Stomach (tissue), 19 donors: ENCODE measurements at places on chromosomes 4 and X. TPM values are rescaled to one million over a fixed set of nuclear protein-coding genes. Genes with fewer than 3 reads are reported as not detected.

DNA sequence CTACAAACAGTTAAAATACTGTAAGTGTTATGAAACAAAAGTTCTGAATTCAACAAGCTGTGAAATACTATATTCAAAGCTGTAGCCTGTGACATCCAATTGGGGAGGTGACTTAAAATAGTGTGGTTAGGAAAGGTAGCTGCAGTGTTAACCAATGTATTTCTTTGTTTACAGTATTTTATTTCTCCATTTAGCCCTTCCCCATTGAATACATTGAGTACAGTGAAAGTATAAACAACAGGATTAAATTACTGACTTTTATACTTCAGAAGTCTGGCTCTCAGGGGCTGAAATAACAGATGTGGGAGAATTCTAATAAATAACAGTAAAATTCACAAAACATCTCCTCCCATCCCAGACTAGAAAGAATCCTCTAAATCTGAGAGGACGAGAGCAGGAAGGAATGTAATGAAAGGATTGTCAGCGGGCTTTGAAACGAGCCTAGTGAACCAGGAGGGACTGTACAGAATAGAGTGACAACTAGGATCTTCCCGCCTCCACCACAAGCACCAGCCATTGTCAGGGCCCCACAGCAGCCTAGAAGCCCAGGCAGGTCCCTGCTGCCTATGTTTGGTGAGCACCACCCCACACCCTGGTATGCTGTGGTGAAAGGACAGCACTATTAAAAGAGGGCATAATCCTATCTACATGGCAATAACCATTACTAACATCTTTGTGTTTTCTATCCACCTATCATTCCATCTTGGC, 73.7 kb downstream of the SPCS3 start:
- H3K27me3 ChIP-seq = no peaks in the 10 kb centered on the region
- DNase-seq = no peak
- no peak overlapping the region for H3K27ac ChIP-seq
- H3K36me3 ChIP-seq = no peaks in the 10 kb centered on the region
- H3K4me1 ChIP-seq = no peaks in the 10 kb centered on the region

GRCh38 chrX:13373431-13374187, 53.8 kb upstream of the ATXN3L start:
- H3K27me3 ChIP-seq = no peaks in the 10 kb centered on the region
- no peak overlapping the region for H3K27ac ChIP-seq
- H3K4me3 ChIP-seq = no peak overlapping the region
- H3K4me1 ChIP-seq = no peaks in the 10 kb centered on the region
- no peak for DNase-seq

GRCh38 chr4:179344861-179345260, 1902.6 kb upstream of the AGA start:
- no peaks in the 10 kb centered on the region for H3K36me3 ChIP-seq
- no peaks in the 10 kb centered on the region for H3K4me1 ChIP-seq
- no peaks in the 10 kb centered on the region for H3K27me3 ChIP-seq
- H3K27ac ChIP-seq = no peak overlapping the region
- DNase-seq = no peak

GRCh38 chr4:124061413-124061812, 651.1 kb downstream of the ANKRD50 start:
- H3K27ac ChIP-seq = peak overlapping the region; percentile 36
- H3K4me1 ChIP-seq = peaks cover 18% of the 10 kb centered on the region
- H3K4me3 ChIP-seq = no peak overlapping the region
- no peak for DNase-seq

- H3K27ac ChIP-seq = no peak overlapping the region
- H3K4me1 ChIP-seq = peaks cover 19% of the 10 kb centered on the region
- H3K27me3 ChIP-seq = no peaks in the 10 kb centered on the region
- peak; percentile 58 for DNase-seq
- H3K36me3 ChIP-seq = no peaks in the 10 kb centered on the region
Measured at GRCh38 chr4:184978211-184978610, 40.1 kb upstream of the HELT start.

DNA sequence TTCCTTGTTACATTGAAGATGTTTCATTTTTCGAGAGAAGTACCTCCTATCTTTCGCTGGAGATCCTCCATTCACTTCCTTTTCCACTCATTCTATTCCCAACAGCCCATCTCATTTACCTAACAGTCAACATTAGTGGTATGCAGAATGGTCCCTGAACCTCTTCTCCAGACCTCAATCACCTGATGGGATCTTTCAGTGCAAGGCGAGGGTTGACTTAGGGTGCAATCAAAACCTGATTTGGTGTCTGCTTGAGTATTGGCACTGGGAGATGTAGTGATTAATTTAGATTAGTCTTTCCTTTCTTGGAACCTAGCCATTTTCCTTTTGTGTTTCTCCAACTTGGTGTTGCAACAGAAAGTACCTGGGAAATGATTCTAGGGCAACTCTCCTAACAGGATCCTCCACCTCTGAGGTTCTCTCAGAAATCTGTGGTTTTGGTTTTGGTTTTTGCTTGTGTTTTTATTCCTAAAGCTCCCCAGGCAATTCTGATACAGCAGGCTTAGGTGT, 18.4 kb downstream of the DDX3X start:
- no peak for DNase-seq
- H3K27me3 ChIP-seq = no peaks in the 10 kb centered on the region
- peaks cover 38% of the 10 kb centered on the region for H3K36me3 ChIP-seq
- no peak overlapping the region for H3K4me3 ChIP-seq

DNA sequence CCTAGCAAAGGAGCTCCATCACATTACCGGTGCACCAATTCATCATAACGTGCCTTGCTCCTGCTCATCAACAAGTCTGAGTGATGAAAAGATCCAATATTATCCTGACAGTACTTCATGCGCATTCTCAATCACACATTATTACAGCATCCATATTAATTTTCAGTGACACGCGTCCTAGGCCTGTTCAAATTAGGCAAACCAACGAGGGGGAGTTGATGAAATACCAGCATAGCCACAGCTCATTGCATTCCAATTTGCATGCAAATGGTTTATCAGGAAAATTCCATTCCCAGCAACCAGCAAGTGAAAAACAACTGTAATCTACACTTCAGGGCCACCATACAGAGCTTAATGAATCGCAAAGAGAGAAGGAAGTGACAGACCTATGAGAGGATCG, 236.9 kb downstream of the DCLK2 start:
- no peaks in the 10 kb centered on the region for H3K4me1 ChIP-seq
- H3K27ac ChIP-seq = no peak overlapping the region
- H3K36me3 ChIP-seq = peaks cover 14% of the 10 kb centered on the region

GRCh38 chr4:4203688-4204400, 22.9 kb downstream of the OTOP1 start:
- H3K27me3 ChIP-seq = no peaks in the 10 kb centered on the region
- no peak overlapping the region for H3K27ac ChIP-seq
- DNase-seq = no peak
- no peak overlapping the region for H3K4me3 ChIP-seq

- H3K27me3 ChIP-seq = no peaks in the 10 kb centered on the region
- no peaks in the 10 kb centered on the region for H3K4me1 ChIP-seq
- no peaks in the 10 kb centered on the region for H3K36me3 ChIP-seq
- no peak for DNase-seq
Measured at GRCh38 chr4:33485111-33485510, 2759.2 kb downstream of the ARAP2 start.

GRCh38 chr4:80309294-80310004, 26.1 kb upstream of the CFAP299 start:
- H3K4me1 ChIP-seq = no peaks in the 10 kb centered on the region
- H3K27me3 ChIP-seq = no peaks in the 10 kb centered on the region
- no peak overlapping the region for H3K4me3 ChIP-seq
- no peak overlapping the region for H3K27ac ChIP-seq
- no peaks in the 10 kb centered on the region for H3K36me3 ChIP-seq

GRCh38 chr4:169626331-169627282, 6.2 kb downstream of the CLCN3 start:
- no peak overlapping the region for H3K27ac ChIP-seq
- no peak for DNase-seq
- peaks cover 8% of the 10 kb centered on the region for H3K4me1 ChIP-seq
- H3K36me3 ChIP-seq = no peaks in the 10 kb centered on the region
- no peak overlapping the region for H3K4me3 ChIP-seq

DNA sequence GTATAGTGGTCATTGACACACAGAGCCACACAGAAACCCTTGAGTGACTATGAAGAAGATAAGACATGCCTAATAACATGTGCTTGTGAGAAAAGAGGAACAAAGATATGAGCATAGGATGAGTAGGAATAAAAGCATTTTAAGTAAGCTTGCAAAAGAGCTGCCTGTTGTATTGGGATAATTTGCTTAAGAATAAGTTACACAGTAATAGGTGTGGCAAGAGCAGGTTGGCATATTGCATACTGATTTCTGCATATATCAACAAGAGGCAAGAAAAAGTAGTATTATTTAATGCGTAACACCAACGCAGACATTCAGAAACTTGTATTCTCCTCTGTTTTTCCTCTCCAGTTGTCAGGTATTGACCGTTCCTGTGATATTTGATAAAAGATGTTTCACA, 111.5 kb upstream of the UGT8 start:
- H3K27ac ChIP-seq = no peak overlapping the region
- no peak for DNase-seq
- H3K4me1 ChIP-seq = no peaks in the 10 kb centered on the region
- H3K27me3 ChIP-seq = no peaks in the 10 kb centered on the region
- no peak overlapping the region for H3K4me3 ChIP-seq

- no peaks in the 10 kb centered on the region for H3K27me3 ChIP-seq
- no peak overlapping the region for H3K27ac ChIP-seq
- H3K4me3 ChIP-seq = no peak overlapping the region
- no peaks in the 10 kb centered on the region for H3K4me1 ChIP-seq
- H3K36me3 ChIP-seq = peaks cover 19% of the 10 kb centered on the region
Measured at GRCh38 chr4:13378973-13379759, 105.0 kb downstream of the RAB28 start.

DNA sequence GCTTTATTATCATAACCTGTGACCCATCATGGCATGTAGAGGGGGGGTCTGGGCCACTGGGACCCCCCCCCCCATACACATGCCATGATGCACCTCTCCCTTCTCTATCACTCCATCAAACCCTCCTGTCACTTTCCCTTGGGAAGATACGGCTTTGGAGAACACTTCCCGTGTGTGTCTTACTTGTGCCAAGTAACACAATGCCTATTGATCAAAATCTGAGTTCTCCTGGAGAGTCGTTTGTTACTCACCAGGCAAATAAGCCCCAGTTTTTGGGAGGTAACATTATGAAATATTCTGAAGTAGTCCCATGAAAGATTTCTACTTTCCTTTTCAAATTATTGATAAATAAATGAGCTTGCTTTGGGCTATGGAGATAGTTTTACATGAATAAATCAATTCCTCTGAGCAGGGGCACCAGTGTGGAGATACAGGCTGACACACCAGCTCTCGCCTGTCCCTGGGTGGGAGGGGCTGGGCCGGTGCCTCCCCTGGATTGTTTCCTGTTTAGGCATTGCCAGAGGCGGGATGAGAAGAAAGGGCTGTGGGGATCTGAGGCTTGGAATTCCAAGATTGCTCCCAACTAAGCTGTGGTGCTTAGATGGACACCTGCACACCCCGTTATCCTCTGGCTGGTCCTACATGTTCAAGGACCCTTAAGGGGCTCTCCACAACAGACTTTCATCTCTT, 63.2 kb upstream of the WWC2 start:
- no peaks in the 10 kb centered on the region for H3K4me1 ChIP-seq
- H3K27ac ChIP-seq = no peak overlapping the region
- no peaks in the 10 kb centered on the region for H3K36me3 ChIP-seq
- H3K27me3 ChIP-seq = no peaks in the 10 kb centered on the region
- DNase-seq = no peak
- H3K4me3 ChIP-seq = no peak overlapping the region

DNA sequence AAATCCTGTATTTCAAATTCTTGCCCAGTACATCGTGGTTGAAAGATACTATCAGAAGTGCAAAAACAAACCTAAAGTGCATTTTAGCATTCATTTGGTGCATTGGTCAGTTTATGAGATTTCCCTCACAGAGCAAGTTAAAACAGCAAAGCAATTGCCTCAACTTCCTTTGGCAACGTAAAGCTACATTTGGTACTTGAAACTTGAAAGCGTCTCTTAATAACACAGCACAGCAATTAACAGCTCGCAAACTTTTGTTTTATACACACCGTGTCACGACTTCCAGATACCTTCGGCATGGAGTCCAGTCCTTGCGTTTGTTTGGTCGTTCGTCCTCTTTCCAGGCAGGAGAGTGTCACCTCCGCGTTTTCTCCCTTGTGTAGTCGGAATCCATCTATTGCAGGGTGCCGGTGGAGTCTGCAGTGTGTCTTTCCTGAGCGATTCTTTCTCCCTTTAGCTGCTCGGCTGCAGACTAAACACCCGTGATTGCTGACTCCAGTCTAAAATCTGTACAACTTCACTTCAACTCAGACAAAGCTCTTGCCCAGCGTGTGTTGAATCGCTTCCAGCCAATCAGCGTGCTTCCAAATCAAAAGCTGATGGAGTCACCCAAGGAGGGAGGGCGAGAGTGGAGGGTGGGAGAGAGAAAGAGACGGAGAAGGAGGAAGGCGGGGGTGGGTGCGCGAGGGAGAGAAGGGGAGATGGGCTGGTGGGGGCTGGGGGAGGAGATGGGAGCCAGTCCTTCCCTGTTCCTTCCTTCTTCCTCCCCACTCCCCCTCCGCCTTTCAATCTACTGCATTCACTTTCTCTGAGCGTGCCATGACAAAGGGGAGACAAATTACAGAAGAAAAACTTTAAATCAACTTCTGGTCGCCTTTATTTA, at the start of gene PCDH18:
TSS of gene PCDH18 (minus strand) at position 509 of the 883 bp plus-strand sequence. CDS start at position 103, 406 bp downstream.
- no peaks in the 10 kb centered on the region for H3K4me1 ChIP-seq
- no peaks in the 10 kb centered on the region for H3K27me3 ChIP-seq
- no peaks in the 10 kb centered on the region for H3K36me3 ChIP-seq
- DNase-seq = peak; percentile 51
- H3K27ac ChIP-seq = peak within 1 kb of the TSS; percentile 85
- peak within 1 kb of the TSS; percentile 54 for H3K4me3 ChIP-seq

DNA sequence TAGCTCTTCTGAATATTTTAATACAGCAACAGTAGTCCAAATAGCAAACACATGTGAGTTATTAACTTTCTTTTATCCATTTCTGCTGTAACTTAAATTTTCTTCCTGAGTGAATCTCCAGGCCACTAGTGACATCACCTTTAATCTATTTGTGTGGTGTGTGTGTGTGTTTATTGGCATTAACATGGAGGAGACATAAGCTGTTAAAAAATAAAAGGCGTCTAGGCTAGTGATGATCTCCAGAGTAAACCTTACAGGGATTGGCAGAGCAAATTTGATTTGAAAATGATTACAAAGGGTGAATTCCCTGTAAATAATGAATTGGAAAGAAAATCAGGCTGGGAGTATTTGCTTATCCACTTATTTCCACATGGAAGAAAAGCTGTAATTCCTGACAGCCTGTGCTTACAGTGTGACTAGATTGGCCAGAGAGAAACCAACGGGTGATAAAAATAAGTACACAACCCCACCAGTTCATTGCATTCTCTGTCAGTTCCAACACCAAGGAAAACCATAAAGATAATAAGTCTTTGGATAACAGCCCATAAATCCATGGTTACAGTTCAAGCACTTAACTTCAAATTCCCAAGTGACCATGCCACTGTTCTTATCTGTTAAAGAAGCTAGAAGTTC, 186.1 kb downstream of the ENOX2 start:
- no peak overlapping the region for H3K27ac ChIP-seq
- H3K36me3 ChIP-seq = no peaks in the 10 kb centered on the region
- no peaks in the 10 kb centered on the region for H3K27me3 ChIP-seq
- no peak overlapping the region for H3K4me3 ChIP-seq
- DNase-seq = no peak
- H3K4me1 ChIP-seq = no peaks in the 10 kb centered on the region

GRCh38 chr4:160414496-160414895, 1311.6 kb downstream of the RAPGEF2 start:
- peaks cover 13% of the 10 kb centered on the region for H3K4me1 ChIP-seq
- H3K27ac ChIP-seq = no peak overlapping the region
- no peaks in the 10 kb centered on the region for H3K27me3 ChIP-seq
- H3K36me3 ChIP-seq = no peaks in the 10 kb centered on the region

The RAB33A gene
- not detected for total RNA-seq

The CD38 gene
- 2.9 TPM for total RNA-seq

The OTC gene
- not detected for total RNA-seq

The DGKK gene
- not detected for total RNA-seq

The AWAT2 gene
- not detected for total RNA-seq

The CFAP99 gene
- total RNA-seq = not detected

The SHOX gene
- total RNA-seq = not detected

The SEPTIN11 gene
- 201 TPM for total RNA-seq
